NCI-H510A (cell line): ENCODE measurements at places on chromosomes 2 and 18.

DNA sequence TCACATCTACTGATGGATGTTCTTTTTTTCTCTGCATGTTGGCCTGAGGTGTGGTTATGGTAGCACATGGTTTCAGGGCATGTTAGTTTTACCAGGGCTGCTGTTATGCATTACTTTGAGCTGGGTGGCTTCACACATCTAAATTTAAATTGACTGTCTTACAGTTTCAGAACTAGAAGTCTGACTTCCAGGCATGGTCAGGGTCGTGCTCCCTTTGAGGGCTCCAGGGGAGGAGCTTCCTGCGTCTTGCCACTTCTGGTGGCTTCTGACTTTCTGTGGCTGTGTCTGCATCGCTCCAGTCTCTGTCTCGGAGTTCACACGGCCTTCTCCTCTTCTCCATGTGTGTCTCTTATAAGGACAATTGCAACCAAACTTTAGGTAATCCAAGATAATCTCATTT, 143.9 kb downstream of the GALR1 start:
- DNase-seq = no peak

GRCh38 chr2:206432193-206433082, 10.9 kb upstream of the ADAM23 start:
- no peak for DNase-seq

DNA sequence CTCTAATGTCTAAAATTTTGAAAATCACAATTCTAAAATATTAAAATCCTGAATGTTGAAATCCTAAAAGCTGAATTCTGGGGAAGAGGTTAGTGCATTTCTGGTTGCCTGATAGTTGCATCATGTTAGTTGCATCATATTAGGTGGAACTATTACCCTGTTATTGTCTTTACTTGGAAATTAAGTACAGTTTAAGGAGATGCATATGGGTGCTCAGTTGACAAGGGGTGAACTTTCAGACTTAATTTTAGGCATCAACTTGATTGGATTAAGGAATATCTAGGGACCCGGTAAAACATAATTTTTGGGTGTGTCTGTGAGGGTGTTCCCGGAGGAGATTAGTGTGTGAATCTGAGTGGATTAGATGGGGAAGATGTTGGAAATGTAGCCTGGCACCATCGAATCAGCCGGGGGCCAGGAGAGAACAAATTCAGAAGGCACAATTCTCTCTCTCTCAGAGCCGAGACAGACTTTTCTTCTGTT, 409.8 kb downstream of the PLCL1 start:
- no peak for DNase-seq

DNA sequence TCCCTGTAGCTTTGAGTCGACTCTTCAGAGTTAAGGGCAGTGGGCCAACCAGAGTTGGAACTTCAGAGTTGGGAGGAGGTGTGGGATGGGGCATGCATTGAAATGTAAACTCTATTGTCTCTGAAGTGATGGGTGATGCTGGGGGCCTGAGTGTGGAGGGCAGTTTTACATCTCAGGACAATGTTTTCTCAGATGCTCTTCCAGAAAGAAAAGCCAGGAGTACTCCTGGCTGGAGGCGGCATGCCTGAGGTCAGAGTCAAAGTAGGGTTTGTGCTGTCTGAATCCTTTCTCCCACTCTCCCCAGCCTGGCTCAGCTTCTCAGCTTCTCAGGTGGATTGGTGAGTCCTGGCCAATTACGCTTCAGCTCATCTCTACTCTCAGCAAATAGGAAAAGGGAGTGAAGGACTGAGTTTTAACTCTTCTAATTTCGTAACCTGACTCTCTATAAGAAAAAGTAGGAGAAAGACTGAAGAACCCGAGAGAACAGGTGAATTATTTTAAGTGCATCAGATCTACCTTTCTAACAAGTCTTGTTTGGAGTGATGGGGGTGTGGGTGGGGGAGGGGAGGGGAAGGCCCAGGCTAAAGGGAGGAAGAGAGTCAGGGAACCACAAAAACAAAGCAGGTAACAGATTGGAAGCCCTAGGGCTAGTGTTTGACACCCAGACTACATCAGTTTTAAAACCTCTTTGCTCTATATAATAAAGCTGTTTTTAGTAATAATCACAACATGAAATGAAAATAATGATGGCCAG, 107.5 kb upstream of the PELI1 start:
- no peak for DNase-seq

DNA sequence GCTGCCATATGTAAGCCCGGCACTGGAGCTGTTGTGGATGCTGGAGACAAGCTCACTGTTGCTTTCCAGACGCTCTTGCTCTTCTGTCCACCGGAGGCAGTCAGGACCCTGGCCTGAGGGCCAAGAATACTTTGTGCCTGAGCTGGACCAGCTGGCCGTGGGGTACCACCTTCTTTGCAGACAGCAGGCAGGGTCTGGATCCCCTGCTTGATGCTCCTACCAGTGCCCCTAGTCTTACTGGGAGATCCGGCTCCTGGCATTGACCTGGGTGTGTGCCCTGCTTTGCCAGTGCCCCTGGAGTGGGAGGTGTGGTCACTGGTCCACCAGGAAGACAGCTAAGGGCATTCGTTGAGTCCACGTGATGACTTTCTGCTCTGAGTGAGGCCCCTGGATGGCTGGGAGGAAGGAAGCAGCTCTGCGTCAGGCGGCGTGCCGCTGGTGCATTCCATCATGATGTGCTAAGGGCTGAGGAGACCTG, 59.3 kb downstream of the LRRFIP1 start:
- DNase-seq = no peak
